Right hindlimb (tissue), 1 donor: ENCODE measurements at places on chromosomes 4 and X.

- no peak for DNase-seq
Observed at GRCh38 chr4:20255251-20255586, 3.5 kb downstream of the SLIT2 start.

DNA sequence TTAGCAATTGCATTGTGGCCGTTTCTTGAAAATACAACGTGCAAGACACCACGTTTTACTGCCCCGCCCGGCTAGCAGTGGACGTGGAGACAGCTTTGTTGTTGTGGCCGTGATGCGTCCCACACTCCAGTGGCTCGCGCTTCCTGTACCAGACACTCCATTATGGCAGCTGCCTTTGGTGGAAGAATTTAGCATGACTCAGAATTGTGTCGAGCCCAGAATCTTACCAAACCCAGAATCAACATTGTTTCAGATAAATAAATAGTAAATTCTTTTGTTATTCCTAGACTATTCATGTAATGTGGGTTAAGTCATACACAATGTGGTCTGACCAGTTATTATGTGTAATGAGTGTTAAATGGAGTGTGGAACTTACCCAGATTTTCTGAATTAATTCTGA lies 25.3 kb upstream of the S100P start:
- DNase-seq: no peak

GRCh38 chrX:16610121-16610621 lies 39.8 kb upstream of the S100G start:
- no peak for DNase-seq

GRCh38 chrX:50470103-50471031 lies at the start of gene DGKK:
Gene DGKK, minus strand, starts transcription at chrX:50470825. Its CDS starts 147 bp downstream, at chrX:50470678.
- peak; percentile 24 for DNase-seq

DNA sequence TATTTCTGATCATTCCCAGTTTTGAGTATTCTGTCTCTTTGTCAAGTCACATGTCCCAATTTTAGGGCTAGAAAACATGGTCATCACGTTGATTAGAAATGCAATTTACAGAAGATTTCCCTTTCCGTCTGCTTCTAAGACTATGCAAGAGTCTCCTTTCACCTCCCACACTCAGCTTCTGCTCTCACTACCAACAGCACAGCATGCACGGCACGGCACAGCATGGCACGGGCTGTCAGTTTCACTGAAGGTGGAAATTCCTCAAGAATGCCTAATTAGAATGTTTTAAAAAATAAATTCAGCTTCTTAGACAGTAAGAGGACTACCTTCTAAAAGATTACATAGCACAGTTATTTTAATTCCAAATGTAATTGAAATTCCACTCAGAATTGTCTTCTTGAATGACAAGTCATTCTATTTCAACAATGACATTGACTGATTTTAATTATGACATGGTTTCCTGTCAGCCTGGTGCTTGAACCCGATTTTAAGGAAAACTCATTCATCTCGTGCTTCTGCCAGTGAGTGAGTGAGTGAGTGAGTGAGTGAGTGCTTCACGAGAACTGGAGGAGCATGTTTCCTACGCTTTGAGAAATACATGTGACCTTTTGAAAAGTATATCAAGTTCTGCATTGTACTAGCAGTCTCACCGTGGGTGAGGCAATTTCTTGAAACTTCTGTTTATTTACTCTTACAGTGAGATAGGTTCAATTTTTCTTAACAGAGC lies 124.8 kb upstream of the SORBS2 start:
- DNase-seq: no peak

- DNase-seq: peak; percentile 19
Observed at GRCh38 chr4:79141530-79141929, 184.3 kb downstream of the NAA11 start.

GRCh38 chr4:18536428-18536827 lies 514.9 kb upstream of the LCORL start:
- DNase-seq: no peak

DNA sequence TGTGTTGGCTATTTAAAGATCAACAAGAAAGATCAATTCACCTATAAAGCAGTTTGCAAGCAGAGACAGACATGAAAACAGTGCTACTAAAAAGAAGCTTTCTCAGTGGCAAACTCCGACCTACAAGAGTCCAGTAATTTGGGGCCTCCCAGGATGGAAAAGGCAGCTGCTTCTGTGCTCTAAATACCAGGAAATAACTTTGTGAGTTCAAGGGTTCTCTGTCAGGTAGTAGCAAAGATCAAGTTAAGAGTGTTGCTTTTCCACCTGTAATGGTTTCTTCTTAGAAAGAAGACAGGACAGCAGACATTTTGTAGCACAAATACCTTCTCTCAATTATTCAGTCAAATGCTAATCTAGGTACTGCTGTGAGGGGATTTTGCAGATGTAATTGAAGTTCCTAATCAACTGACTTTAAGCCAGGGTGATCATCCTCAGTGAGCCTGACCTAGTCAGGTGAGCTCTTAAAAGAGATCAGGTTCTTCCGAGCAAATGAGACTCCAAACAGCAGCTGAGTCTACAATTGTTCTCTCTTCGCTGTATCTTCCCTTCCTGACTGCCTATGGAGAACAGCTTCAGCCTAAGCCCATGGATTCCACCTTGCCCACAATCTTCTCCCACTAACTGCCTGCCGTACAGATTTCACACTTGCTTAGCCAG lies 13.5 kb downstream of the ANKRD17 start:
- no peak for DNase-seq

DNA sequence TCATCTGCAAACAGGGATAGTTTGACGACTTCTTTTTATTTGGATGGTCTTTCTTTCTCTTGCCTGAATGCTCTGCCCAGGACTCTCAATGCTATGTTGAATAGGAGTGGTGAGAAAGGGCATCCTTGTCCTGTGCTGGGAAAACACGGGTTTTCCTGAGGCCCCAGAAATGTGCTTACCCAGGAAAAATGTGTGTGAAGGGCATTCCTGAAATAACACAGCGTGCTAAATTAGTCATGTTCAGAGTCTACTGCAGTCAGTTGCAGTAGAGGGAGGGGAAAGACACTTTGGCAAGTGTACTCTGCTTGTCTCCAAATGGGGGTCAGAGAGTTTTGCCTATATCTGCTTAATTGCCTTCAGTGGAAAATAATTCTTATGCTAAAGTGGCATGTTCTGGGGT lies 153.9 kb downstream of the CCNG2 start:
- no peak for DNase-seq

GRCh38 chr4:111213531-111213930 lies 590.7 kb upstream of the PITX2 start:
- no peak for DNase-seq

GRCh38 chrX:57641338-57641737 lies 38.7 kb downstream of the NLRP2B start:
- DNase-seq: no peak

DNA sequence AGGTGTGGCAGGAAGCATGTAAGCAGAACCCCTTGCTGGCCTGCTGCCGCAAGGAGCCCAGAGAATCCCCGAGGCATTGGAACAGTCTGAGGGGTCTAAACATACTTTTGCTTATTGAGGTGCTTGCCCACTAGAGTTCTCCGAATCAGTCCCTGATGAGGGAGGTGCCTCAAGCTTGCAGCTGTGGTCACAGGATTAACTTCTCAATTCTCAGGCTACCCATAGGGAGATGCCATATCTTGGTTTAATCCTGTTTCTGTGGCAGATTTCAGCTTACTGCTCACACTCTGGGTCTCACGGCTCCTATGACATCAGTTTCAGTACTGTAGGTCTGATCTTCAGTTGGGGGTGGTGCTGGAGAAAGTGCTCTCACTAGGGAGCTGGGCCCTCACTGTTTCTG lies 39.9 kb downstream of the CCNG2 start:
- DNase-seq: peak; percentile 19

DNA sequence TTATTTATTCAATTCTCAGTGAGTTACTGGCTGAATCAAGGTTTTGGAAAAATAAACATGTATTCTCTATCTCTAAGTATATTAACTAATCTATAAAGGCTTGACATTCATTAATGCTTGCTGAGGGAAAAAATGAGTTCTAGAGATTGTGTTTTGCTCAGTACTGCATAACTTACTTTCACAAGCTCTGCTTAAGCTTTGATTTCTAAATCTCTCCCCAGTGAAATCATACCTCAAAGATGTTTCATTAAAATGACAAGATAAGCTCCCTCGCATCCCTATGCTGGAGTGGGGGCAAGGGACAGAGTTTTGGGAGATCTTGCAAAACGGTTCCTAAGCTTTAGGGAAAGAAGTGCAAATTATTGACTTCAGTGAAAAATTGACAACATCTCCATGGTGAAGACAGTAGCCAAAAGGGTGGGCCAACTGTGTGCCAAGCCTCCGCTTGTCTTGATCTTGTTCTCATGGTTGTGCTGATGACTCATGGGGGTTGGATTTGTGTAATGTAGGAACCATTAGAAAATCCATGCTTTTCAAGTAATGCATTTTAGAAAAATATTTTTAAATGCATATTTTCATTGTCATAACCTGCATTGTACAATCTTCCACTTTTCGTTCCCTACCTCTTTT lies 521.4 kb downstream of the RPA4 start:
- DNase-seq: no peak

GRCh38 chrX:108033890-108034289 lies 11.0 kb upstream of the VSIG1 start:
- peak; percentile 21 for DNase-seq
